Esophagus mucosa (tissue), 1 donor: ENCODE measurements at places on chromosomes 3 and 15.
A peak's percentile ranks its signal among the peaks of the same experiment; 100 is the strongest.

DNA sequence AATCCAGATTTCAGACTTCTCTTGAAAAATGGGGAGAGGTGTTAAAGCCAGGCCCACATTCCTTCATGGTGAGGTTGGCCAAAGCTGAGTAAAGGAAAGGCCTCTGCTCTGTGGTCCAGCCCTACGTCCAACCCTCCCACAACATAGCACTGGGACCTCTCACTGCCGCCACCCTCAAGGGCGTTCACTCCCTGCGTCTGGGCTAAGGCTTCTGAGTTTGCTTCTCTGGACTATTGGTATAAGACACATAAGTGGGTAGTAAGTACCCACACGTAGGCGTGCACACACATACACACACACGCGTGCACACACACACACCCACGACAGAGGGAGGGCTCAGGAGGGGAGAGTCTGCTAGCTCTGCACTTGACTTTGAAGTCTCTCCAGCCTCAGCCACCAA, 80.2 kb upstream of the PXYLP1 start:
- ATAC-seq, result no peak

DNA sequence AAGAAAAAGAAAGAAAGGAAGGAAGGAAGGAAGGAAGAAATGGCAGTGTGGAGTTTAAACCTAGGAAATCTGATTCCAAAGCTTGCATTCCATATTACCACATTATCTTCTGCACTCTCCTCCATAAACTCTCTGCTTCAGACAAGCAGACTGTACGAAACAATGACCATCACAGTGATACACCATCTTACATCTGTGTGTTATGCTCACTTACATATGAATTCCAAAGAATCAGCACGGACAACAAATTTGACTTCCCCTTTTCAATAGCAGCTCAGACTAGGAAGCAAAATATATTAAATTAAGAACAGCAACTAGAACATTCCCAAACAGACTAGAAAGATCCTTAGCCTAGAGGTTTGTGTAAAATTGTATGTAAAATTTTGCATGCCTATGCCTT, 18.0 kb upstream of the PPM1L start:
- ATAC-seq, result no peak

- peak; percentile 22 for ATAC-seq
These were observed 6.8 kb downstream of the CSK start for GRCh38 chr15:74788683-74789151.

DNA sequence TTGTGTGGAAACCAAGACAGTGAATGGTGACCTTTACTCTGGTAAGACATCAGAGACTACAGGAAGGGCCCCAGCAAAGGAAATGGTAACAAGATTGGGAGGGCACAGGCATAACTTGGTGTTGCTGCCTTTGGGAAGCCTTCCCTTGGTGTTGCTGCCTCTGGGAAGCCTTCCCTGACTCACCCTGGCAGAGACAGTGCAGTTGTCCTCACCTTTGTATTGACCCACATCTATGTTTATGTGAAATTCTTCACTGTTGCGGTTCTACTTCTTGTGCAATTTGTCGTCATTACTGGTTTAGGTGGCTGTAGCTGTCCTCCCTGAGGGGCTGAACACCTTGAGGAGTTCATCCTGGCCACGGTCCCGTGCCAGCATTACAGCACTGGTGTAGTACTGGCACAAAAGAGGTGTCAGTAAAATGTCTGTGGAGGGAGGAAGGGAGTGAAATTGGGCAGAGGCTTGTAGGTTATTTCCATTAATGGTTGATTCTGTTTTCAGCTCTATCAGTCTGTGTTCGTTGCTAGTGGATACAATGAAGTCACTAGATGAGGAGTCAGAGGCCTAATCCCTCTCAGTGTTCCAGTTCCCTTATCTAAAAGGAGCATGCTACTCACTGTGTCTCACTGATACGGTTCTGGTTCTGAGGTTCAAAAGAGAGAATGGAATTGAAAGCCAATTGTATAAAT, 21.6 kb downstream of the IFT122 start:
- no peak for ATAC-seq

DNA sequence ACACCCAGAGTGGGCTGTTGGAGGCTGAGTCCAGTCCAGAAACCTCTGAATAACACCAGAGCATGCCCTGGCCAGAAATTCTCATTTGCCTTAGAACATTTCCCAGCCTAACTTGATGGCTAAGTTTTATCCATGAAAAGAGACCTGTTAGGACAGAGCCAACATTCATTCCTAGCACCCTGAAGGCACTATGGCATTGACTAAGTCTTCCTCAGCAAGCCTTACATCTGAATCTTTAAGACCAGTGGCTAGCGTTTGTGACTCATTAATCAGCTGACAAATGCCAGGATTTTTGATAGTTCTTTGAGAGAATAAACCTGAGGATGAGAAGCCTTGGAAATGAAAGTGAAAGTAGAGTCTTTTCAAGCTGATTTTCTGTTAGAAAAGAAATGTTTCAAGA, 1087.1 kb upstream of the ALCAM start:
- no peak for ATAC-seq

- peak; percentile 69 for ATAC-seq
These were observed 285.9 kb downstream of the XXYLT1 start for GRCh38 chr3:194985031-194985578.

- ATAC-seq, result no peak
These were observed 21.2 kb upstream of the SMAD3 start for GRCh38 chr15:67043939-67044771.
